ENCODE measurements at places on chromosomes 11 and 22.

GRCh38 chr22:25351631-25352293 is 132.3 kb downstream of the CRYBB2 start:
- no peak for DNase-seq

- DNase-seq: no peak
These were observed 324.0 kb upstream of the PLET1 start for GRCh38 chr11:112584672-112585071.

DNA sequence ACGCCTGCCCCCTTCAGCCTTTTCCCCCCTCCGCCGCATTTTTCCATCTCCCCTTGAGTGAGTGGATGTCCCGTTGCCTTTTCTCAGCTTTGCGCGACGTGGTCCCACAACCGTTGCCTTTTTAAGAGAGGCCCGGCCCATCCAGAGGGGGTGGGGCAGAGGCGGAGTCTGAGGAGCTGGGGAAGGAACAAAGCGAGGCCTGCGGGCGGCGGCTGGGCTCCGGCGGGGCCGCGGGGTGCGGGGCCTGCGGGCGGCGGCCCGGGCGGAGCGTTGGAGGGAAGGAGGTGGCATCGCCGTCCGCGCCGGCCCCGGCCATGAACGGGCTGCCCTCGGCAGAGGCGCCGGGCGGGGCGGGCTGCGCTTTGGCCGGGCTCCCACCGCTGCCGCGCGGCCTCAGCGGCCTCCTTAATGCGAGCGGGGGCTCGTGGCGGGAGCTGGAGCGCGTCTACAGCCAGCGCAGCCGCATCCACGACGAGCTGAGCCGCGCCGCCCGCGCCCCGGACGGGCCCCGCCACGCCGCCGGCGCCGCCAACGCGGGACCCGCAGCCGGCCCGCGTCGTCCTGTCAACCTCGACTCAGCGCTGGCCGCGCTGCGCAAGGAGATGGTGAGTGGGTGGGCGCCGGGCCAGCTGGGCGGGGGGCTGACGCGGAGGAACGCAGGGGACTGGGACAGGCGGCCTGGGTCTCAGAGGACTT is at the start of gene FAM89B:
TSS of gene FAM89B (plus strand) at position 183 of the 696 bp plus-strand sequence. CDS start at position 315, 132 bp downstream.
- DNase-seq: peak; percentile 88

DNA sequence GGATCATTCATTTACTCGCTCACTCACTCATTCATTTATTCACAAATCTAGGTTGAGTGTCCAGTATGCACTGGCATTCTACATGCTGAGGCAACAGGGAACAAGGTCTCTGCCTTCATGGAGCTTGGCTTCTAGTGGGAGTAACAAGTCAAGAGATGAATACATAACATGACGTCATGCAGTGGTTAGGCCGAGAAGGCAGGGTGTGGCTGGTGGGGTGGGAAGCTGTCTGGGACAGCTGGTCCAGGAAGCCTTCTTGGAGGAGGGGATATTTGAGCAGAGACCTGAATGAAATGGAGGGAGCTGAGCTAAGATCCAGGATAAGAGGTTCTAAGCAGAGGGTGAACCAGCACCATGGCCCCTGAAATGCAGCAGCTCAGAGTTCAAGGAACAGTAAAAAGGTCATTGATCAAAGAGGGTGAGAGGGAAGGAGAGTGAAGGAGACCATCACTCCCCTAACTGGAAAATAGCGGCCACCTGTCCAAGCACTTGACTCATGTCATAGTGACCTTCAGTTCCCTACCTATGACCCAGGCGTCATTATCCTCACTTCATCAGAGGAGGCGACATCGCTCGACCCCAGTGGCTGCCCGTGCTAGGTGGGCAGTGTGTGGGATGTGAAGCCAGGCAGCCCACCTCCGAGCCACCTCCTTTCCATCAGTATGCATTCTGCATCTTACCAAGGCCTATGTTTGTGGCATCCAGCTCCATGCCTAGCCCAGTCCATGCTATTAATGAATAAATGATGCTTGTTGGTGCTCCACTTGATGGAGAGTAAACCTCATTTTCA is 105.0 kb downstream of the TSPAN18 start:
- DNase-seq: no peak

All from globus pallidus (tissue), 1 donor.